AG04450 (cell line): ENCODE measurements at places on chromosomes 5 and 9. TPM values are rescaled to one million over a fixed set of nuclear protein-coding genes. Genes with fewer than 3 reads are reported as not detected.

DNA sequence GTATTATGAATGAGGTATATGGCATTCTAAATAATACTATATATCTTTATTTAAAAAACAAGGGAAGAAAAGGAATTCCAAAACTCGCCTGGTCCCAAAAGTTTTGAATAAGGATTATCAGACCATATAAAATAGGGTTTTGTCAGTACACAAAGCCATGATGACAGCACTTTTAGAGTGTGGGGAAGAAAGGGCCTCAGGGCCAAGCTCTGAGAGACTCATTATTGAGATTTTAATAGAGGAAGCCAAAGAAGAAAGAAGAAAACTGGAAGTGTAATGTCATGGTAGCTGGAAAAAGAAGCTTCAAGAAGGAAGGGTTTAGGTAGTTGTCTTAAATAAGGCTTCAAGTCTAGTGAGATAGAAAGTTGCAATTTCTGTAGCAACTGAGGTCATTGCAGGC lies 53.0 kb downstream of the FCHO2 start:
- DNase-seq: no peak

CSF2 gene
- polyA plus RNA-seq: not detected in 2 replicates

- DNase-seq: no peak
These were observed 3.6 kb upstream of the FST start for GRCh38 chr5:53476531-53477480.

DNA sequence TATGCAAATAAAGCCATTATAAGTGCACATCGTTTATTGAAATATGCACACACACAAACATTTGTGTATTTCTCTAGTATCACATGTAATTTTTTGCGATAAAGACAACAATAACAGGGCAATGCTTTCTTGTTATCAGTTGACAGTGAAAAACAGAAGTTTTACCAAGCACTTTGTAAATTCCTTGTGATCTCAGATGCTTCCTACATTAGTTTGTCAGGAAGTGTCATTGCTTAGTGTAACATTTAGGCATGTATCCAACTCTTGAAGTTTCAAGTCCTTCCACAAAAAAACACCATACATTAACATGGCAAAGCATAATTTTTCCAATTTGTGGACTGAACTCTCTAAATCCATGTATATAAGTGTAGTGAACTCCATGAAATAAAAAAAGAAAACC lies 46.4 kb downstream of the MOCS2 start:
- no peak for DNase-seq

GRCh38 chr9:98642661-98643312 lies 65.9 kb downstream of the GABBR2 start:
- DNase-seq: no peak

TRUB2 gene
- polyA plus RNA-seq: 15.1 and 20.7 TPM in 2 replicates

GRCh38 chr9:111662576-111663300 lies 1.3 kb downstream of the GNG10 start:
- no peak for DNase-seq

DNA sequence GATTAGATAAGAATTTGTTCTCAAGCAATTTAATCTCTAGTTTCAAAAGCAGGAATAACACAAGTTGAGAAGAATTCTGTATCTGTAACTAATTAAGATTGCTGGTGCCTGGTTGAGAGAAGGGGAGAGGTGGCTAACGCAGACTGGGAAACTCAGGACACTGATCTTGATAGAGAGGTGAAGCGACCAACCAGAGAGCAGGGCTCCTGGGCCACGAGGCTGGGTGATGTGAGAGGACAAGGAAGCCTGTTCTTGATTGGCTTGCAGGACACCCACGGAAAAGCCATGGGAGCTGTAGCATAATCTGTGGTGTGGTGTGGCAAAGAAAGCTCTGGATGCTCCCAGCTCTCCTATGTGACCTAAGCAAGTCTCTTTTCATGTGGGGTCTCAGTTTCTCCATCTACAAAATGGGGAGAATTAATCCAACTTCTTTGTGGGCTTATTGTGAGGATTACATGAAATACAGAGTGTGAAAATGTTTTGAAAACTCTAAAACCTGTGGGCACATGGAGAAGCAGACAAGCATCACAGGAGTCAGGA lies 594.1 kb upstream of the BRINP1 start:
- DNase-seq: no peak

DNA sequence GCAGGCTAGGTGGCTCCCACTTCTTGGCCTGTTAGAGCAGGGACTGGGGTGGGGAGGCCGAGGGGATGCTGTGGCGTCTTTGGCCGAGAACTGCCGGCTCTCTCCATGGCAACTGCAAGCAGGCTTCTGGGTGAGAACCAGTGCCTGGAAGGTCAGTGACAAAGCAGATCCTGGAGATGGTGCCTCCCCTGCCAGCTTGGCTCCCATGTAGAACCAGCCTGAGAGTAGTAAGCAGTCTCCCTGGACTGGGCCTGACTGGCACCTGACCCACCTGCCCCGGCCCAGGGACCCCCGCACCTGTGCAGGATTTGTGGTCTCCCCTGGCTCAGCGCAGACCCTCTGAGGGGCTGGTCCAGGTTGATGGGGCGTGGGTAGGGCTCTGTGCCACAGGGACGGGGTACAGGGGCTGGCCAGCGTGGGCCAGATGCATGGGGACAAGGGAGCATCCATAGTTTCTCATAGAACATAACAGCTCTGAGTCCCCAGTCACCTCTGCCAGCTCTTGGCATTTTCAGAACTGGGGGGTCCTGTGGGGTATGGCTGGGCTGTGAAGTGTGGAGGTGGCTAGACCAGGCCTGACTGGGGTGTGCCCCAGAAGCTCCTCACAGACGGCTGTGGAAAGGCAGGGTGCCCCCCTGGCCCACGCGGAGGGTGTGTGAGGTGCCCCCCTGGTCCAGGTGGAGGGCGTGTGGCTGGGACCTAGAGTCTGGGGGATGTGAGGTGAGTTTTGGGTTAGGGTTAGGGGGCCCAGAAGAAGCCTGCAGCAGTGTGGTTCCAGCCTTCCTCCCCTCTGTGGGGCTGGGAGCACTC lies 22.2 kb downstream of the CACNA1B start:
- DNase-seq: no peak

DNA sequence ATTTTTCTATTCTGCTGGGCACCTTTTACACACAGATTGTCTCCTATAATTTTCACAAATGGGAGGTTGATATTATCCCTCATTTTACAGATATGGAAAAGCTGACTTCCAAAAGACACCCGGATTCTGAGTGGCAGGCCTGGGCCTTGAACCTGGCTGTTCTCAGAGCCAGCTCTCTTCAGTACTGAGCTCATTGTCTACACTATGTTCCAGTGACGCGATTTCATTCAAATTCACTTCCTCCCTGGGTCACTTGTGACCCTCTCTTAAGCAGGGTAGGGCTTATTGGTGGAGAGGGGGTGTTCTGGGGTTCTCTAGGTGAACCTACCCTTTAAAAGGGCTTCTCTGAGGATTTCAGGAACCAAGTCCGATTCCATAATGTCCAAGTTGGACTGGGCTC lies 70.2 kb downstream of the ANKRD33B start:
- no peak for DNase-seq

DNA sequence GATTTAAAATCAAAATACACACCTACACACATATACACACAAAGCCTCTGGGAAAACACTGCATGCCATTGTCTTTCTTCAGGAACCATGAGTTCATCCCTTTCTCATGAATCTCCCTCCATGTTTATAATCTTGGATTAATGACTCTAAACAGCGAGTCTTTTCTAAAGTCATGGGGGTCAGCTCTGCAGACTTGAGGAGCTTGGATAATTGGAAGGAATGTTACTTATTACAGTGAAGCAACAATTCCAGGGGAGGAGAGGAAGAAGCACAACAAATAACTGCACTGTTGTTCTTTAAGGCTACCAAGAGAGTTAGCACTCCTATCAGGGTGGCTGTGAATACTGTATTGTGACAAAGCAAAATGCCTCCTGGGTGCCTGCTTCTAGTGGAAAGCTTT lies 444.7 kb downstream of the ANXA1 start:
- no peak for DNase-seq

GRCh38 chr9:90019626-90020025 lies 414.8 kb downstream of the GADD45G start:
- no peak for DNase-seq

PDCD1LG2 gene
- polyA plus RNA-seq: 31.5 TPM in 2 replicates

DDX4 gene
- polyA plus RNA-seq: not detected in 2 replicates
